ENCODE measurements at places on chromosomes 16 and 17.

- H3K27ac ChIP-seq, result peak within 1 kb of the TSS; percentile 92
- ATAC-seq, result peak; percentile 90
- peaks cover 4% of the 10 kb centered on the region for H3K36me3 ChIP-seq
- H3K4me1 ChIP-seq, result peaks cover 23% of the 10 kb centered on the region
- peak within 1 kb of the TSS; percentile 91 for H3K4me3 ChIP-seq
These were observed at the start of gene WWP2 for GRCh38 chr16:69761983-69762813. TSS of gene WWP2 (plus strand) at chr16:69762332. CDS start at chr16:69787011, 24,679 bp downstream.

GRCh38 chr17:57567251-57567650, 177.8 kb downstream of the CCDC182 start:
- H3K4me3 ChIP-seq, result no peak overlapping the region
- no peaks in the 10 kb centered on the region for H3K27me3 ChIP-seq

DNA sequence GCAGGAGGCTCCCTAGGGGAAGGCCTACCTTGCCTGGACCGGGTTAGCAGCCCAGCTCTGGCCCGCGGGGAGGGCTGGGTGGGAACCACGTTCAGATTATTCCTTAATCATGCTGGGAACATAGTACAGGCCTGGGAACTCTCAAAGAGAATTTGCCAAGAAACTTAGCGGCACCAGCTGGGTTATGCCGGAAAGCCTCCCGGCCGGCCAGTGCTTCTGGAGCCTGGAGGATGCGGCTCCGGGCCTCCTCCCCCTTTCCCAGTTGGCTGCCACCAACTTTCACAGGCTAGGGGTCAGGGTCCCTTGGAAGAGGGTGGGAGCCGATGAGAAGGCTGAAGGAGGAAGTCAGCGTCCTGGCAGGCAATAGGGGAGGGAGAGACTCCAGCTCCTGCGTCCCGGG, 10.8 kb downstream of the NGFR start:
- H3K36me3 ChIP-seq, result no peaks in the 10 kb centered on the region
- H3K4me3 ChIP-seq, result no peak overlapping the region
- peaks cover 41% of the 10 kb centered on the region for H3K27me3 ChIP-seq
- no peaks in the 10 kb centered on the region for H3K4me1 ChIP-seq

GRCh38 chr16:17204644-17205043, 266.1 kb downstream of the XYLT1 start:
- peaks cover 8% of the 10 kb centered on the region for H3K36me3 ChIP-seq
- no peaks in the 10 kb centered on the region for H3K27me3 ChIP-seq
- ATAC-seq, result no peak
- no peak overlapping the region for H3K4me3 ChIP-seq

DNA sequence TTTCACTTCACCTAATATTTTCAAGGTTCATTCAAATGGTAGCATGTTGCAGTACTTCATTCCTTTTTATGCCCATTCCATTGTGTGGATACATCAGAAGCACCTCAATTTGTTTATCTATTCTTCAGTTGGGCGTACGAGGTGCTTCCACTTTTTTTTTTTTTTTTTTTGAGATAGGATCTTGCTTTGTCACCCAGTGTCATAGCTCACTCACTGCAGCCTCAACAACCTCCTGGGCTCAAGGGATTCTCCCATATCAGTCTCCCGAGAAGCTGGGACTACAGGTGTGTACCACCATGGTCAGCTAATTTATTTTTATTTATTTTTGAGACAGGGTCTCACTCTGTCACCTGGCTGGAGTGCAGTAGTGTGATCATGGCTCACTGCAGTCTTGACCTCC, 22.5 kb upstream of the SPNS3 start:
- no peaks in the 10 kb centered on the region for H3K4me1 ChIP-seq
- no peaks in the 10 kb centered on the region for H3K27me3 ChIP-seq
- H3K4me3 ChIP-seq, result no peak overlapping the region
- no peak for ATAC-seq

DNA sequence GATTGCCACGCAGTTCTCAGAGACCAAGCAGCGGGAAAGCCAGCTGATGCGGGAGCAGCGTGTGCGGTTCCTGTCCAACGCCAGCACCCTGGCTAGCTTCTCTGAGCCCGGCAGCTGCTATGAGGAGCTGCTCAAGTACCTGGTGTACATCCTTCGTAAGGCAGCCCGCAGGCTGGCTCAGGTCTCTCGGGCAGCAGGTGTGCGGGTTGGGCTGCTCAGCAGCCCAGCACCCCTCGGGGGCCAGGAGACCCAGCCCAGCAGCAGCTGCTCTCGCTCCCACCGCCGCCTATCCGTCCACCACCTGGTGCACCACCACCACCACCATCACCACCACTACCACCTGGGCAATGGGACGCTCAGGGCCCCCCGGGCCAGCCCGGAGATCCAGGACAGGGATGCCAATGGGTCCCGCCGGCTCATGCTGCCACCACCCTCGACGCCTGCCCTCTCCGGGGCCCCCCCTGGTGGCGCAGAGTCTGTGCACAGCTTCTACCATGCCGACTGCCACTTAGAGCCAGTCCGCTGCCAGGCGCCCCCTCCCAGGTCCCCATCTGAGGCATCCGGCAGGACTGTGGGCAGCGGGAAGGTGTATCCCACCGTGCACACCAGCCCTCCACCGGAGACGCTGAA, 15.2 kb downstream of the CACNA1G start:
- H3K36me3 ChIP-seq, result no peaks in the 10 kb centered on the region
- ATAC-seq, result no peak
- no peak overlapping the region for H3K4me3 ChIP-seq
- peaks cover 14% of the 10 kb centered on the region for H3K27me3 ChIP-seq
- no peak overlapping the region for H3K27ac ChIP-seq

- H3K4me1 ChIP-seq, result no peaks in the 10 kb centered on the region
- H3K36me3 ChIP-seq, result no peaks in the 10 kb centered on the region
- H3K4me3 ChIP-seq, result no peak overlapping the region
- no peak overlapping the region for H3K27ac ChIP-seq
- ATAC-seq, result no peak
These were observed 19.8 kb downstream of the ACSF2 start for GRCh38 chr17:50445730-50446325.

DNA sequence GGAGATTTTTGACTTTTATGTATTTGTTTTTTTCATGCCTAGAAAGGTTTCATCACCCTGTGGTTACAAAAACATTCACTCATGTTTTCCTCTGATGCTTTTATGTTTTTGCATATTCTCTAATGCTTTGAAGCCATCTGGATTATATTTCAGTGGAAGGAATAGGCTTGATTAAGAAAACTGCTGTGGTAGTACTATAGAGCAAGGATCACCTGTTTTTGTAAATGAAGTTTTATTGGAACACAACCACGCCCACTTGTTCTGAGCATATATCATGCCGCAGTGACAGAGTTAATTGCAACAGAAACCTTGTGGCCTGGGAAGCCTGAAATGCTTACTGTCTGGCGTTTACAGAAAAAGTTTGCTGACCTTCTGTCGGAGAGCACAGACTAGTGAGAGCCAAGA, 11.5 kb downstream of the COX10 start:
- peaks cover 73% of the 10 kb centered on the region for H3K36me3 ChIP-seq
- ATAC-seq, result no peak
- H3K4me1 ChIP-seq, result peaks cover 12% of the 10 kb centered on the region
- H3K27me3 ChIP-seq, result no peaks in the 10 kb centered on the region

DNA sequence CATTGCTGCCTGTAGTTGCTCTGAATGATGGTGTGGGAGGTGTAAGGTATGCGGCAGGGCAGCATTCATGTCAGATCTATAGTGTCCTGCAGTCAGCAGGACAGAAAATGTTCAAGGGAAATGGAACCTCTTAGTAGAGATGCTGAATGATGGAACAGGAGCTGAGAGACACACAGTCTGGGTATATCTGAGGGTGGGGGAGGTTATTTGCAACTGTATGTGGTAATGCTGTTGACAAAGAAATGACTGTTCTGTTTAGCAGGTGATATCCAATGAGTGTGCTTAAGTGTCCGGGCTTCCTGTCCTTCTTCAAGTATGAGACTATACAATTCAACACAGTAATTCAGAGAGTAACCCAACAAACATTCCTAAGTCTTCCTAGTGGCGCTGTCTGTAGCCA, 46.6 kb downstream of the STH start:
- H3K36me3 ChIP-seq, result peaks cover 97% of the 10 kb centered on the region
- ATAC-seq, result peak; percentile 91
- H3K4me3 ChIP-seq, result no peak overlapping the region
- peaks cover 13% of the 10 kb centered on the region for H3K4me1 ChIP-seq
- H3K27me3 ChIP-seq, result no peaks in the 10 kb centered on the region

- no peak overlapping the region for H3K27ac ChIP-seq
- no peaks in the 10 kb centered on the region for H3K36me3 ChIP-seq
- peaks cover 11% of the 10 kb centered on the region for H3K27me3 ChIP-seq
- ATAC-seq, result no peak
- H3K4me1 ChIP-seq, result no peaks in the 10 kb centered on the region
- H3K4me3 ChIP-seq, result no peak overlapping the region
These were observed 21.9 kb downstream of the ADORA2B start for GRCh38 chr17:15966879-15967248.

- peaks cover 54% of the 10 kb centered on the region for H3K36me3 ChIP-seq
- H3K27ac ChIP-seq, result peak overlapping the region; percentile 98
- peak overlapping the region; percentile 88 for H3K4me3 ChIP-seq
- H3K27me3 ChIP-seq, result no peaks in the 10 kb centered on the region
- ATAC-seq, result no peak
- H3K4me1 ChIP-seq, result peaks cover 62% of the 10 kb centered on the region
These were observed 1.0 kb downstream of the LYRM1 start for GRCh38 chr16:20901436-20902112.

DNA sequence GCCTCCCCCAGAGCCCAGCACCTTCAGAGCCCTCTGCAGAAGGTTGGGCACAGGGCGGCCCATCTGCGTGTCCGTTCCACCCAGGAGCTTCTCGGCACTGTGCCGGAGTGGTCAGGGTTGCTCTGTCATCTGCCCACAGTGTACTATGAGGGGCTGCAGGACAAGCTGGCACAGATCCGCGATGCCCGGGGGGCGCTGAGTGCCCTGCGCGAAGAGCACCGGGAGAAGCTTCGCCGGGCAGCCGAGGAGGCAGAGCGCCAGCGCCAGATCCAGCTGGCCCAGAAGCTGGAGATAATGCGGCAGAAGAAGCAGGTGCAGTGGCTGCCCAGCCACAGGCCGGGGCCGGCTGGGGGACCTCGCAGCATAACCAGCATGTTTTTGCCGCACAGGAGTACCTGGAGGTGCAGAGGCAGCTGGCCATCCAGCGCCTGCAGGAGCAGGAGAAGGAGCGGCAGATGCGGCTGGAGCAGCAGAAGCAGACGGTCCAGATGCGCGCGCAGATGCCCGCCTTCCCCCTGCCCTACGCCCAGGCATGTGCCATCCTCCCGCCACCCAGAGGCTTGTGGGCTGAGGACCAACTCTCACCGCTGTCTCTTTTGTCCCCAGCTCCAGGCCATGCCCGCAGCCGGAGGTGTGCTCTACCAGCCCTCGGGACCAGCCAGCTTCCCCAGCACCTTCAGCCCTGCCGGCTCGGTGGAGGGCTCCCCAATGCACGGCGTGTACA, 6.8 kb upstream of the MRPL12 start:
- H3K4me3 ChIP-seq, result no peak overlapping the region
- H3K27ac ChIP-seq, result no peak overlapping the region
- H3K27me3 ChIP-seq, result no peaks in the 10 kb centered on the region
- peaks cover 5% of the 10 kb centered on the region for H3K4me1 ChIP-seq

DNA sequence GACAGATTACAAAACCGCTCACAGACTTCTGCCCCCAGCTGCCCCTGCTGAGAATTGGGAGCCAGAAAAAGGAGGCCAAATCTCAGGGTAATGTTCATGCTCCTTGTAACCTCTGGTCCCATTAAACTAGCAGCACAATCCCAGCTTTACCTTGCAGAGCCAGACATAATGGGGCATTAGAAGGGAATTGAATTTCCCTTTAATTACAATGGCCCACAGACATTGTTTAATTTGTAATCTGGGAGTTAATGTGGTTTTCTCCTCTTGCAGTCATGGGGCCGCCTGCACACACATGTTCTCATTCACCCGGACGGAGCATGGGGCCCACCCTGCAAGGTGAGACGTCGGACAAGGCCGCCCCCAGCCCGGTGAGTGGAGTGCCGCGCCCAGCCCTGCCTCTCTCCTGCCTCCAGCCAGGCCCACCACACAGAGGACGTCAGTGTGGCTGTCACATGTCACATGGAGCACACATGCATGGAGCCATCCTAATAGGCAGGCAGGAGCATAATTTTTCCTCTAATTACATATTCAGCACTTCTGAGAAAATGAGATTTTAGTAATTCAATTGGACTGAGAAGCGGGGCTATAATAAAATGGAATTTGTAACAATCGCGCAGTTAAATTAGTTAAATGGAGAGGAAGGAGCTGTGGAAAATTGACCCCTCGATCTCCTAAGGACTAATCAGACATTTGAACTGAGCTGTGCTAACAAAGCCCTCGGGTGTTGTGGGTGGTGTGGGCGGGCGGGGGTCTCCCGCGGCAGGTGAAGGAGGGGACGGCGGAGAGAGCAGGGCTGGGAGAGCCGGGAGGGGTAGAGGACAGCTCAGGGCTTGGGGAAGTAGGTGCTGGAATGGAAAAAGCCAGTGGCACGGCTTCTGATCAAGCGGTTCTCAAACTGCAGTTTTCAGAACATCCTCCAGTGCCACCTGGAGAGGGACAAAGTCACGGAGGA, 87.7 kb downstream of the ENGASE start:
- no peaks in the 10 kb centered on the region for H3K36me3 ChIP-seq
- no peak for ATAC-seq
- peaks cover 4% of the 10 kb centered on the region for H3K27me3 ChIP-seq
- no peaks in the 10 kb centered on the region for H3K4me1 ChIP-seq
- no peak overlapping the region for H3K27ac ChIP-seq

GRCh38 chr16:56488035-56488434, 31.8 kb downstream of the BBS2 start:
- no peak for ATAC-seq
- H3K27me3 ChIP-seq, result no peaks in the 10 kb centered on the region
- no peak overlapping the region for H3K4me3 ChIP-seq
- H3K4me1 ChIP-seq, result no peaks in the 10 kb centered on the region
- H3K27ac ChIP-seq, result no peak overlapping the region

GRCh38 chr17:6713130-6713917, at the start of gene SLC13A5:
TSS of gene SLC13A5 (minus strand) at chr17:6713369. CDS start at chr17:6713333, 36 bp downstream.
- no peak within 1 kb of the TSS for H3K27ac ChIP-seq
- peaks cover 66% of the 10 kb centered on the region for H3K27me3 ChIP-seq
- ATAC-seq, result no peak
- no peaks in the 10 kb centered on the region for H3K36me3 ChIP-seq
- H3K4me3 ChIP-seq, result peak within 1 kb of the TSS; percentile 39

DNA sequence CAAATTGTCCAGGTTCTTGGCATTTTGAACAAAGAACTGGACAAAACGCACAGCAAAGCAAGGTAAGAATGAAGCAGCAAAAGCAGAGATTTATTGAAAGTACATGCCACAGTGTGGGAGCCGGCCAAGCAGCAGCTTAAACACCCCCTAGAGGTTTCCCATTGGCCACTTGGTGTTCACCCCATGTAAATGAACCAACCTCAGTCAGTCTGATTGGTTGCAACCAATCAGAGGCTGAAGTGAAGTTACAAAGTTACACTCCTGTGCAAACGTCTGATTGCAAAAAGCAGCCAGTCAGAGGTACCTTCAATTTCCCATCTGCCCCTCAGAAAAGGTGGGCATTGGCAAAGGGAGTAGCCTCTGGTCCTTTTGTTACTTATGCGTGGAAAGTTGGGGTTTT, 8.8 kb upstream of the ZNF263 start:
- peaks cover 2% of the 10 kb centered on the region for H3K27me3 ChIP-seq
- no peaks in the 10 kb centered on the region for H3K36me3 ChIP-seq
- H3K4me3 ChIP-seq, result no peak overlapping the region
- ATAC-seq, result no peak

Measured in activated T-helper 17 cell treated with anti-CD3 and anti-CD28 coated beads, Interleukin-2, amount 50 U/mL, for 72 hours (primary cell).